ENCODE measurements at places on chromosomes 16 and 17. TPM values are rescaled to one million over a fixed set of nuclear protein-coding genes. Genes with fewer than 3 reads are reported as not detected.

The KRT25 gene
- not detected for total RNA-seq

The TBC1D3H gene
- not detected for total RNA-seq

The BOLA2B gene
- total RNA-seq = 79.8 TPM

- no peak overlapping the region for H3K4me3 ChIP-seq
- H3K27me3 ChIP-seq = no peaks in the 10 kb centered on the region
- DNase-seq = no peak
- no peak overlapping the region for H3K27ac ChIP-seq
- H3K4me1 ChIP-seq = no peaks in the 10 kb centered on the region
- H3K36me3 ChIP-seq = no peaks in the 10 kb centered on the region
Measured at GRCh38 chr17:52606590-52606989, 448.1 kb upstream of the CA10 start.

DNA sequence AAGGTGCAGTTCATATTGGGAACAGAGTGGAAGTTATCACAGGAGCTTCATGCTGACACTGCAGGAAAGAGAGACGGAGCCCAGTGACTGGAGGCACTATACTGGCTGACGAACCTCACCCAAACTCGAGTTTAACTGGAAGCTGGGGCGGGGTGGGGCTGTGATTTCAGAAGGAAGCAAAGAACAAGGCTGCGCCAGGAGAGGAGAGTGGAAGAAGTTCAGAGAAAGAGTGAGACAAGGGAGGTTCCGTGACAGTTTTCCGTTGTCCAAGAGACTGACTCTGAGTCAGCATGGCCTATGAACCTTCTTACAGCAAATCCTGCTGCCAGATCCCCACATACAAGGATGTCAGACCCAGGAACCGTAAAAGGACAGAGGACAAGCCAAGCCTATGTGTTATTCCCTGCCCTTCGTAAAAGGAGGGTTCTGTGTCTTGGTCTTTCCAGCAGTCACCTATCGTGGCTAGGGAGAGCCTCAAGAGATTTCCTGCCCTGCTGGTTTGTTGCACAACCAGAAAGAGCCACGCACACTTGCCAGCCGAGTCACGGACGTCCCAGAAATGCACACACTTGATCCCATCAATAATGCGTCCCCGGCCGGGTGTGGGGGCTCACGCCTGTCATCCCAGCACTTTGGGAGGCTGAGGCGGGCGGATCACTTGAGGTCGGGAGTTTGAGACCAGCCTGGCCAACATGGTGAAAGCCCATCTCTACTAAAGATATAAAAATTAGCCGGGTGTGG is 5.1 kb downstream of the PITPNA start:
- H3K36me3 ChIP-seq = peaks cover 1% of the 10 kb centered on the region
- peaks cover 48% of the 10 kb centered on the region for H3K4me1 ChIP-seq
- H3K27me3 ChIP-seq = no peaks in the 10 kb centered on the region
- H3K27ac ChIP-seq = no peak overlapping the region
- no peak overlapping the region for H3K4me3 ChIP-seq
- DNase-seq = no peak

GRCh38 chr17:44417553-44417952 is 28.1 kb upstream of the ITGA2B start:
- H3K4me1 ChIP-seq = no peaks in the 10 kb centered on the region
- H3K27ac ChIP-seq = no peak overlapping the region
- peaks cover 8% of the 10 kb centered on the region for H3K36me3 ChIP-seq

DNA sequence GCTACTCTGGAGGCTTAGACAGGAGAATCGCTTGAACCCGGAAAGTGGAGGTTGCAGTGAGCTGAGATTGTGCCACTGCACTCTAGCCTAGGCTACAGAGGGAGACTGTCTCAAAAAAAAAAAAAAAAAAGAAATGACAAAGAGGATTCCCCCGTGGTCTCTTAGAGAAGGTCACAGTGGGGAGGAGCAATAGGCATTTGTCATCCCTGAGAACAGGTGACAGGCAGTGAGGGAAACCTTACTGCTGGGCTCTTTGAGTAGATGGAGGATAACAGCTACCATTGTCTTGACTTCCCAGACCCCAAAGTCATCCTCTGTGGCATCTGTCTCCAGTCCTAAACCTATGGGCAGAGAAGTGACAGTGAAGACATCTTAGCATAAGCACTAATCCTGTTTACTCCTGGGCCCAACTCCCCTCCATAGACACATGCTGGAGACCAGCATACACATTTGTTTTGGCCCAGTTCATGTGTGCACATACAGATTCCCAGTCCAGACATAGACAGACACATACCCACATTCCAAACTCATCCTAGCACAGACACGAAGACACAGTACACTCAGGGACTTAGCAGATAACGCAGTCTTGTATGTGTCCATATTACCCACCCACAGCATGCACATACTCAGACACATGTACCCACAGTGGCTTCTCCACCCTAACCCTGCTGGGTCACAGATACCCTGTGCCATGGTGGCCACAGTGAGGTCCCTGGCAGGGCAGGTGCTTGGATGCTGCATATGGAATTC is 2.7 kb downstream of the ESRP2 start:
- H3K36me3 ChIP-seq = peaks cover 35% of the 10 kb centered on the region
- H3K4me3 ChIP-seq = no peak overlapping the region
- H3K27ac ChIP-seq = no peak overlapping the region
- no peaks in the 10 kb centered on the region for H3K27me3 ChIP-seq

GRCh38 chr17:64459284-64459747 is 10.4 kb downstream of the MILR1 start:
- H3K4me1 ChIP-seq = peaks cover 2% of the 10 kb centered on the region
- no peak for DNase-seq
- no peak overlapping the region for H3K4me3 ChIP-seq
- no peak overlapping the region for H3K27ac ChIP-seq

DNA sequence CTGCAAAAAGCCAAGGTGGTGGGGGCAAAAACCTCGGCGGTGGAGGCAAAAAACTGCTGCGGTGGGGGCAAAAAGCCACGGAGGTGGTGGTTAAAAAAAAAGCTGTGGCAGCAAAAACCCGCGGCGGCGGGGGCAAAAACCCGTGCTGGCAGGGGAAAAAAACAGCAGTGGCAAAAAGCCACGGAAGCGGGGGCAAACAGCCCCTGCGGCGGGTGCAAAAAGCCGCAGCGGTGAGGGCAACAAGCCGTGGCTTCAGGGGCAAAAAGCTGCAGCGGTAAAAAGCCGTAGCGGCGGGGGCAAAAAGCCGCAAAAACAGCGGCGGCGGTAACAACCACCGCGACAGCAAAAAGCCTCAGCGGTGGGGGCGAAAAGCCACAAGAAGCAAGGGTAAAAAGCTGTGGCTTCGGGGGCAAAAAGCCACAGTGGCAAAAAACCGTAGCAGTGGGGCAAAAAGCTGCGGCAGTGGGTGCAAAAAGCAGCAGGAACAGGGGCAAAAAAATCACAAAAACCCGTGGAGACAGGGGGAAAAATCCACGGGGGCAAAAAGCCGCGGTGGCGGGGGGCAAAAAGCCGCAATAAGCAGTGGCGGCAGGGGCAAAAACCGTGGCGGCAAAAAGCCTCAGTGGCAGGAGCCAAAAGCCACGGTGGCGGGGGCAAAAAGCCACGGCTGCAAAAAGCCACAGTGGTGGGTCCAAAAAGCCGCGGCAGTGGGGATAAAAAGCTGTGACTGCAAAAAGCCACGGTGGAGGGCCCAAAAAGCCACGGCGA is 193.7 kb downstream of the SHCBP1 start:
- H3K4me1 ChIP-seq = no peaks in the 10 kb centered on the region
- H3K27ac ChIP-seq = no peak overlapping the region
- no peaks in the 10 kb centered on the region for H3K36me3 ChIP-seq
- no peak for DNase-seq

DNA sequence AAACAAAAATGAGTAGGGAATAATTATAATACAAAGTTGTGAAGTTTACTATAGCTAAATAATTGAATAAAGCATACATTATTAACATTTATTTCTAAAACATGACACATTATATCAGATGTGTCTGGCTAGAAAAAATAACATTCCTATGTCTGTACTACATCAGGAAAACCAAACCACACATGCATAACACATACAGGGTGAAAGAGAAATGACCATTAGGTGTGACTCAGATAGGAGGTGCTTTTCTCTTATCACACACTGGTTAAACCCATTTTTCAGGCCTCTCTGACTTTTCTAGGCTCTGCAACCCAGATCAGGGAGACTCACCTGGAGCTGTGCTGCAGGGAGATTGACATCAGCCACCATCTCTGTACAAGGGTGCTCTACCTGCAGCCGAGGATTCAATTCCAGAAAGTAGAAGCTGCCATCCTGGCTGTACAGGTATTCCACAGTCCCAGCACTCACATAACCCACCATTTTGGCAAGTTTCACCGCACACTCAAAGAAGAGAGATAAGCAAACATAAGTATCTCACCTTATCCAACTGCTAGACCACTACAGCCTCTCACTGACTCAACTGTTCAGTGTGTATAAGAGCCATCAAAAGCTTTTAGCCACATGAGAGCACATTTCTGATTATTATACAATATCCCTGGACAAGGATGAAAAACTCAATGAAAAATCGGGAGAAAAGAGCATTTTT is 116.6 kb upstream of the C17orf78 start:
- H3K27ac ChIP-seq = no peak overlapping the region
- H3K4me1 ChIP-seq = no peaks in the 10 kb centered on the region
- no peaks in the 10 kb centered on the region for H3K27me3 ChIP-seq
- DNase-seq = no peak

DNA sequence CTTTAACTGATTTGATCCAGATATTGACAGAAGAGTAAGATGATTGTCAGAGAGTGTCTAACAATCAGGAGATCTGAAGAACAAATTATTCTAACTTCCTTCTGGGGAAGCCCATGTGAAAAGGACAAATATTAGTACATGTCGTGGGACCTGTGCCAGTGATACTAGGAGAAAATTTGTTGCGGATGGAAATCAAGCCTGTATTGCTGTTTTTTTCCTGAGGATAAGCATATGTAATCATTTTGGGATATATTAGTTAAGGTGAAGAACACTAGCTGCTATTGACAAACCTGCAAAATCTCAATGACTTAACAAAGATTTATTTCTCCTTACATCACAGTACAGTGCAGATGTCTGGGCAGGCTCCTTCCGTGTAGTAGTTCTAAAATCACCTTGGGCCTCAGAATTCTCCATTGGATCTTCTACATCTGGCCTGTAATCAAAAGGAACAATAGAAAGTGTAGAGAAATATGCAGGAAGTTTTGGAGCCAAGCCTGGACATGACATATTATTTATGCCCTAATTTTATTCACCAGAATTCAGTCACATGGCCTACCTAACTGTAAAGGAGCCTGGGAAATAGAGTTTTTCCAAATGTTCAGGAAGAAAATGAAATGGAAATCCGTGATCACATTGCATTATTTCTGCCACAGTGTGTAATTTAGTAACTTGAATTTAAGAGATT is 58.3 kb downstream of the CYB561 start:
- H3K4me3 ChIP-seq = no peak overlapping the region
- H3K36me3 ChIP-seq = no peaks in the 10 kb centered on the region
- no peak overlapping the region for H3K27ac ChIP-seq
- DNase-seq = no peak
- H3K4me1 ChIP-seq = no peaks in the 10 kb centered on the region

DNA sequence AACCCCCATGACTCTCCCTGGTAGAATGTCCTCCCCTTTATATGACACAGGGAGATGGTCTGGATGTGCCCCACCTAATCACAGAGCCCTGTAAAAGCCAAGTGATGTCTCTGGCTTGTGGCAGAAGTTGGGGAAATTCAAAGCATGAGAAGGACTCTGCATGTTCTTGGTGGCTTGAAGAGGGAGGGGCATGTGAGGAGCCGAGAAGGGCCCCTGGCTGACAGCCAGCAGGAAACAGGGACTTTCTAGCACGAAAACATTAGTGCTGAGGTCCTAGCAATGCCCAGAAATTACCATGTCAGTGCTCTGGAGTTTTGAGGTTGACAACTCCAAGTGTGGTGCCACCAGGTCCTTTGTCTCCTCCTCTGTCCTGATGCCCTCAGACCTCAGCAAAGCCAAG is 75.9 kb downstream of the USP22 start:
- H3K36me3 ChIP-seq = no peaks in the 10 kb centered on the region
- no peak for DNase-seq
- no peak overlapping the region for H3K27ac ChIP-seq
- H3K27me3 ChIP-seq = no peaks in the 10 kb centered on the region
- no peaks in the 10 kb centered on the region for H3K4me1 ChIP-seq
- H3K4me3 ChIP-seq = no peak overlapping the region

Data from liver (tissue), 10 donors.